ENCODE measurements at places on chromosomes 11 and 22. TPM values are rescaled to one million over a fixed set of nuclear protein-coding genes. Genes with fewer than 3 reads are reported as not detected.

Gene OR8U1
- not detected for total RNA-seq

Gene ARCN1
- total RNA-seq: 77.6 TPM

Gene H19
- total RNA-seq: 316 TPM

Gene SCN2B
- 2.5 TPM for total RNA-seq
